ENCODE measurements at places on chromosomes 5 and 9. TPM values are rescaled to one million over a fixed set of nuclear protein-coding genes. Genes with fewer than 3 reads are reported as not detected.

The INSL4 gene
- not detected for total RNA-seq

The C9orf78 gene
- total RNA-seq, result 43.6 TPM

The DMRTA1 gene
- not detected for total RNA-seq

The SOX30 gene
- 0.49 TPM for total RNA-seq

The SNCAIP gene
- not detected for total RNA-seq

GRCh38 chr9:77424993-77425392, 223.1 kb downstream of the GNA14 start:
- no peak overlapping the region for H3K4me3 ChIP-seq
- H3K27me3 ChIP-seq, result no peaks in the 10 kb centered on the region
- no peaks in the 10 kb centered on the region for H3K4me1 ChIP-seq
- DNase-seq, result no peak
- no peaks in the 10 kb centered on the region for H3K36me3 ChIP-seq

- no peaks in the 10 kb centered on the region for H3K36me3 ChIP-seq
- H3K27me3 ChIP-seq, result no peaks in the 10 kb centered on the region
- no peak overlapping the region for H3K4me3 ChIP-seq
- no peak for DNase-seq
Observed at GRCh38 chr5:177334781-177335700, 16.4 kb downstream of the LMAN2 start.

- H3K36me3 ChIP-seq, result no peaks in the 10 kb centered on the region
- no peak overlapping the region for H3K4me3 ChIP-seq
- peak; percentile 36 for DNase-seq
- no peak overlapping the region for H3K27ac ChIP-seq
Observed at GRCh38 chr5:125835293-125836172, 587.7 kb upstream of the GRAMD2B start.

DNA sequence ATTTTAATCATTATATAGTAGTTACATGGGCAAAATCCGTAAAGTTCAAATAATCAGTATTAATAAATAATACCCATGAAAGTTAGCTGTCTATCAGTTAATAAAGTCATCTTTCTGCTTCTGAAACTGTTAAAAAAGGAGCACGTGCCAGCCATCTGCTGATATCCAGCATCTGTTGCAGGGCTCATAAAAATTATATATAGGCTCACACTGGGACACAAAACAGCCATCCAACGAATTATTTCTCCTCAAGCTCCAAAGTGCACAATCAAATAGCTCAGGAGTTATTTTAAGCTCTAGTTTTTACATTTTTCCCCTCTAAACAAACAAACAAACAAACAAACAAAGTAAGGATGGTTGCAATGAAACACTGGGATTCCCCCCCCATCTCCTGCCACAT, 48.3 kb downstream of the MRPS27 start:
- H3K27ac ChIP-seq, result no peak overlapping the region
- no peak for DNase-seq
- no peak overlapping the region for H3K4me3 ChIP-seq

DNA sequence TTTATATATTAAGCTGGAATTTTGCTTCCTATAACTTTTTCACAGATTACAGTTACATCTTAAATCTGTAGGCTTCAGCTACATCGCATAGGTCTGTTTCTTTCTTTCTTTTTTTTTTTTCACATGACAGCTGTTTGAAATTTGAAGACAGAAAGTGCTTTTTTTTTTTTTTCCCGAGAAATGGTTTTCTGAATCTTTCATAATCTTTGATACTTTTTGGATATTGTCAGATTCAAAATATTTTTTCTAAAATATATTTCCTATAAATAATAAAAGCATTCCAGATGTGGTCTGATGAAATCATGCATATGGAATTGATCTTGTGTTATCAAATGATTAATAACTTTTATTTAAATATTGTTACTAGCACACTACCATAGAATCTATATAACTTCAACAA, 212.2 kb downstream of the TAF11L14 start:
- H3K27me3 ChIP-seq, result no peaks in the 10 kb centered on the region
- no peaks in the 10 kb centered on the region for H3K4me1 ChIP-seq
- no peak overlapping the region for H3K4me3 ChIP-seq
- H3K27ac ChIP-seq, result no peak overlapping the region

DNA sequence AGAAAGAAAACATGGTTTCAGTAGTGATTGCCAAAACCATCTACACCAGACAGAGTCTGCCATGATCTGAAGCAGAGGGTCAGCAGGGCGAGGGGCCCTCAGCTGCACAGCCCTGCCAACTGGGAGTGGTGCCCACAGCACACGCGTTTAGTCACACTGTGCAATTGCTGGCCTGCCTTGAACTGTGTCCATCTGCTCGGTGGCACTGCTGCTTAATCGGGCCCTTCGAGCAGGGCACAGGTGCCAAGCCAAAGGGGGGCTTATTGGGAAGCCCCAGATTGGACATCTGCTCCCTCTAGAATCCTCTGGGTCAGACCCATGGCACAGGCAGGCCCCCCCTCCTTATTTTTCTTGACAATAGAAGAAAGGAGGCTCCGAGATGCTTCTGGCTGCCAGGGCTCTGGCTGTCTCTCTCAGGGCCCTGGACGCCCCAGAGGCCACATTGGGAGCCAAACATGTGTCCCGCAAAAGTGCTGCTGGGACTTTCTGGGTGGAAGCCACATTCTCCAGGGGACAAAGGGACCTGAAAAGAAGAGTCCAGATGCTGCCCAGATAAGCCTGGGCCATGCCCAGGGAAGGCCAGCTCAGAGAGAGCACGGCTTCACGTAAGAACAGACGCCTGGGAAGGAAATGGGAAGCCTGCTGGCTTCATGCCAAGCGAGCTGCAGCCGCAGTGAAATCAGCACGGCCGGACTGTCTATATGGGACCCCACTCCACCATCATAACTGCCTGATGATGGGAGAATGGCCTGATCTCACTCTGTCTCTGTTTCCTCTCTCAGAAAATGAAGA, 349.2 kb downstream of the GADD45G start:
- DNase-seq, result no peak
- H3K4me1 ChIP-seq, result no peaks in the 10 kb centered on the region
- no peak overlapping the region for H3K27ac ChIP-seq
- no peaks in the 10 kb centered on the region for H3K36me3 ChIP-seq
- H3K4me3 ChIP-seq, result no peak overlapping the region

DNA sequence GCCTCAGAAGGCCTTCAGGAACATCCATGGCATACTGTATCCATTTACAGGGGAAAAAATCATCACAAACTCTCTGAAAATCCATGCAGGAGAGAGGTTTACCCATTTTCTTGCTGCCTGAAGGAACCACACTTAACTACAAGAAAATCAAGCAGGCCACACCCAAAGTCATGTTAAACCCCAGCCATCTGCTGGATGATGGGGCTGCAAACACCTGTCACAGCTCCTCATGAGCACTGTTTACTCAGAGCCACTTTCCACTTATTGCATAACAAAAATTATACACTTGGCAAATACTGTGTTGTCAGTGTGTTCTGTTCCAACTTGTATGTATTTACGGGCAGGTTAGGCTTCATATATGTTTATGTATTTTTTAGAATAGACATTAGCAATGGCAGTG, 35.8 kb downstream of the PPIC start:
- no peak overlapping the region for H3K4me3 ChIP-seq
- H3K27ac ChIP-seq, result no peak overlapping the region
- no peaks in the 10 kb centered on the region for H3K36me3 ChIP-seq
- no peaks in the 10 kb centered on the region for H3K27me3 ChIP-seq
- no peaks in the 10 kb centered on the region for H3K4me1 ChIP-seq
- no peak for DNase-seq

DNA sequence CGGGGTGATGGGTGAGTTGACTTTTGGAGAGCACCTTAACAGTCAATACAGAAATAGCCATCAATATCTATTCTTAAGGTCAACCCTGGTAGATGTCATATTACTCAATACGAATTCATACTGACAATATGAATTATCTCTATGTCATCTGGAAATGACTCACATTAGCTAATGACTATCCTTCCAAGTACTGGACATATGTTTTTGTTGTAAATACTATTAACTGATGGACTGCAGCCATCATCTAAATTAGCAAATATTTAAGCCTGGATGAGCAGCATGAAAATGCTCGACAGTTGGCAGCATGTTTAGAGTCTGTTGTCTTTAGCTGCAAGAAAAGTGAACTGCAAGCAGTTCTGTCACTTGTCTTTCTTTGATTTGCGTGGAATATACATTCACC, 19.6 kb upstream of the ISOC1 start:
- peaks cover 4% of the 10 kb centered on the region for H3K27me3 ChIP-seq
- no peak overlapping the region for H3K4me3 ChIP-seq
- H3K27ac ChIP-seq, result no peak overlapping the region

GRCh38 chr9:127176631-127177030, 54.2 kb upstream of the ANGPTL2 start:
- H3K27me3 ChIP-seq, result no peaks in the 10 kb centered on the region
- H3K27ac ChIP-seq, result no peak overlapping the region
- H3K4me1 ChIP-seq, result no peaks in the 10 kb centered on the region
- no peak for DNase-seq
- no peak overlapping the region for H3K4me3 ChIP-seq

- no peak overlapping the region for H3K4me3 ChIP-seq
- no peaks in the 10 kb centered on the region for H3K36me3 ChIP-seq
- peaks cover 6% of the 10 kb centered on the region for H3K4me1 ChIP-seq
- H3K27me3 ChIP-seq, result peaks cover 3% of the 10 kb centered on the region
- no peak overlapping the region for H3K27ac ChIP-seq
Observed at GRCh38 chr5:68418201-68418600, 202.6 kb downstream of the PIK3R1 start.

DNA sequence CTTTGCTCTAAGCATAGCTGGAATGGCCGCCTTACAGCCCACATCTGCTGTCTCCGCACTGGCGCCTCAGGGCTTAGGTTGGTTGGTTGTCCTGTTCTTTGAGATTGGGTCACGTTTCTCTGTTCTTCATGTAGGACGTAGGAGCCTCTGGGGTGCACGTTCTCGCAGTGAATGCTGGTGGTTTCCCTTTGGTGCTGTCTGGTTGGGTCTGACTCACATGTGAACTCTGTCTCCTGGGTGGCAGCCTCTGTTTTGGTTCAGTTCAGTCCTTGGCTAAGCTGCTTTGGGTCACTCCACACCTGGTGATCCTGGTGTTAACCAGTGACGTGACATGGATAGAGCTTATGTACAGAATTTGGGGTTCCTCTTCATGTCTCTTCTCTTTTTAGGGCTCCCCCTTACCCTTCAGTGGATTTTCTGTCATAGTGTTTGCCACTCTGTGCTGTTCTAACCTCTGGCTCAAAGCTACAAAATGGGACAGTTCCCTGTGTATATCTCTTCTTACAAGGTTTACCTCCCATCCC, 12.6 kb upstream of the LPCAT1 start:
- peaks cover 19% of the 10 kb centered on the region for H3K4me1 ChIP-seq
- H3K27me3 ChIP-seq, result no peaks in the 10 kb centered on the region
- peak overlapping the region; percentile 47 for H3K4me3 ChIP-seq
- peak; percentile 89 for DNase-seq
- peak overlapping the region; percentile 98 for H3K27ac ChIP-seq
- H3K36me3 ChIP-seq, result no peaks in the 10 kb centered on the region

DNA sequence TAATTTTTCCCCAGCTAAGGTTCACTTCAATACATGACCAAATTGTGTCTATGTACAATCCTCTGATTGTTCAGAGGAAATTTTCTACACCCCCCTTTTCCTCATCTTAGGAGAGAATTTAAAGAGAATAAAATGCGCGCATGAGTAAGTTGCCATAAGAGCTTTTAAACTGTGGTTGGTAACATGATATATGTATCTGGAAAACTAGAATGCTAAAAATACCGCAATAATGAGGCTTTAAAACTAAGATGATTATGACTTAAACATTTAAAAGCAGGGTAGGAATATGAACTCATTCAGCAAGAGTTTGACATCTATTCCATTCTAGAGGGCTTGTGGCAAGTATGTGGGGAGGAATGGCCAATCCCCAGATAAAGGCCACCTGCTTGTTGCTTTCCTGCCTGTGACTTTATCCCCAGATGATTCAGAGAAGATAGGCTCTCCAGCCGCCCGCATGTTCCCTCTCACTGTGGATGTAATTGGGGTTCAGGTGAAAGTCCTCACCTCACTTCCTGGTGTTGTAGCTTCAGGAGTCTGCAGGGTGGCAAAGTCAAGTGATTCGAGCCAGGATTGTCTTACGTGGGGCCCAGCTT, 26.5 kb upstream of the BASP1 start:
- no peak overlapping the region for H3K27ac ChIP-seq
- no peak overlapping the region for H3K4me3 ChIP-seq
- no peaks in the 10 kb centered on the region for H3K36me3 ChIP-seq
- H3K27me3 ChIP-seq, result no peaks in the 10 kb centered on the region
- DNase-seq, result no peak
- no peaks in the 10 kb centered on the region for H3K4me1 ChIP-seq

DNA sequence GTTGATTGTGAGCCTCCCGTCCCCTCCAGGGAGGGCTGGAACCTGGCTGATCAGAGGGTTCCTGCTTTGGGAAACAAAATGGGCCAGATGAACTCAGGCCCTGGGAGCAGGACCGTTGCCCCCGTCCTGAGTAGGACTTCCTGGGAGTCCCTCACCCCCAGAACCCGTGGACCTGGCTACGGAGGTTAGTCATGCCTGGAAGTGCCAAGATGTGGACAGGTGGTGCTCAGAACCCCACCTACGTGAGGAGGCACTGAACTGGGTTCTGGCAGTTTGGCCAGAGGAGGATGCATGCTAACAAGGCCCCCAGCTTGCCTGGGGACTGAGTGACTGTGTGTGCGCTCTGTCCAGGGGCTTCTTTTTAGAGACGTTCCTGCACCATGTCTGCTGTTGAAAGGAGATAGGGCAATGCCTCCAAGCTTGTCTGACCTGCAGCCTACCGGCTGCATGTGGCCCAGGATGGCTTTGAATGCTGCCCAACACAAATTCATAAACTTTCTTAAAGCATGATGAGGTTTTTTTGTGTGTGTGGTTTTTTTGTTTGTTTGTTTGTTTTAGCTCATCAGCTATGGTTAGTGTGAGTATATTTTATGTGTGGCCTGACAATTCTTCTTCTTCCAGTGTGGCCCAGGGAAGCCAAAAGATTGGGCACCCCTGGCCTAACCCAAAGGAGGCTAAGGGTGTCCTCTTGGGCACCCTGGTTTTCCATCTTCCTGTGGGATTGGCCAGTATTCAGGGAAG, 1.8 kb upstream of the DAB2IP start:
- H3K36me3 ChIP-seq, result no peaks in the 10 kb centered on the region
- H3K27ac ChIP-seq, result no peak overlapping the region
- peaks cover 4% of the 10 kb centered on the region for H3K27me3 ChIP-seq
- no peak overlapping the region for H3K4me3 ChIP-seq

DNA sequence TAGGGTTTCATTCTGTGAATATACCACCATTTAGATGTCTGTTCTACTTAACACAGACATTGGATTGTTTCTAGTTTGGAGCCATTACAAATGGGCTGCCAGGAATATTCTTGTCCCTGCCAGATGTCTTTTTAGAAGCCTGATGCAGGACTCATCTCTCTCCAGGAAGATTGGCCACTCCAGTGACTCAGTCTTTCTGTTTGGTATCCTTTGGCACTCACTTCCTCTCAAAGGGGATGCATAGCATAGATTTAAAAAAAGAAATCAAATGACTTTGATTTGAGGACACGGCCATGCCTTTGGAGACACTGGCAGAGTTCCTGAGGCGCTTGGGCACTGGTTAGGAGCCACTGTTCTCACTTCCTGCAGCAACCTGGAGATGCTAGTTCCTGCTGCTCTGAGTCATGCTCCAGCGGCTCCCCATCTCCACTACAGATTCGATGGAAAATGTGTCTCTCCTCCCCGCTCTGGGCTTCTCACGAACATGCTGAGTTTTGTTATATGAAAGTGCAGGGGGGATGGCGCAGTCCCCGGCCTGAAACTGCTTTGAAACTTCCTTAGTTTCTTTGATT, 3.5 kb upstream of the ZNF366 start:
- no peaks in the 10 kb centered on the region for H3K27me3 ChIP-seq
- H3K4me1 ChIP-seq, result peaks cover 34% of the 10 kb centered on the region

All from B cell (primary cell).